ENCODE measurements at places on chromosomes 12 and 14. TPM values are rescaled to one million over a fixed set of nuclear protein-coding genes. Genes with fewer than 3 reads are reported as not detected.
A peak's percentile ranks its signal among the peaks of the same experiment; 100 is the strongest.

DNA sequence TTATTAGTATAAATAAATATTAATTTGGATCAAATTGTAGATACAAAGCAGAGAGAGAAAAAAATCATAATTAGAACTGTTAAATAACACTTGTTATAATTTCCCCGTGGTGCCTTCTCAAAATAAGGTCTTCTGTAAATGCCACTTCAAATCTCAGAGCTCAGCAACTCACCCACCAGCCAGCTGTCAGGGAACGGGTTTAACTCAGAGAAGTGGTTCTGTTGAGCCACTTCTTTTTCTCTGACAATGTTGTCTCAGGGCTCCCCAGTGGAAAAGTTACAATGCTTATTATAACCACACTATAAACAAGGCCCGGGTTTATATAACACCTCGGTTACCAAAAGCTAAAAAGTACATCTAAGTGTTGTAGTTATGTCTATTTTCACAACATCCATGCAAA lies 452.6 kb downstream of the GLT1D1 start:
- H3K36me3 ChIP-seq, result no peaks in the 10 kb centered on the region
- no peak overlapping the region for H3K27ac ChIP-seq
- no peaks in the 10 kb centered on the region for H3K27me3 ChIP-seq
- H3K4me3 ChIP-seq, result no peak overlapping the region

GRCh38 chr14:58815794-58816193 lies 178.0 kb downstream of the DACT1 start:
- no peaks in the 10 kb centered on the region for H3K4me1 ChIP-seq
- no peak for DNase-seq
- no peaks in the 10 kb centered on the region for H3K36me3 ChIP-seq
- no peak overlapping the region for H3K4me3 ChIP-seq
- H3K27ac ChIP-seq, result no peak overlapping the region

Gene SLC4A8
- total RNA-seq, result 2.7 TPM

Gene KRT3
- total RNA-seq, result not detected

- H3K4me3 ChIP-seq, result no peak overlapping the region
- peak; percentile 50 for DNase-seq
These were observed 33.6 kb downstream of the CMKLR1 start for GRCh38 chr12:108305520-108305919.

- H3K27ac ChIP-seq, result no peak overlapping the region
- H3K27me3 ChIP-seq, result no peaks in the 10 kb centered on the region
- DNase-seq, result no peak
- no peaks in the 10 kb centered on the region for H3K36me3 ChIP-seq
These were observed 7.7 kb downstream of the CLBA1 start for GRCh38 chr14:104993306-104993705.

DNA sequence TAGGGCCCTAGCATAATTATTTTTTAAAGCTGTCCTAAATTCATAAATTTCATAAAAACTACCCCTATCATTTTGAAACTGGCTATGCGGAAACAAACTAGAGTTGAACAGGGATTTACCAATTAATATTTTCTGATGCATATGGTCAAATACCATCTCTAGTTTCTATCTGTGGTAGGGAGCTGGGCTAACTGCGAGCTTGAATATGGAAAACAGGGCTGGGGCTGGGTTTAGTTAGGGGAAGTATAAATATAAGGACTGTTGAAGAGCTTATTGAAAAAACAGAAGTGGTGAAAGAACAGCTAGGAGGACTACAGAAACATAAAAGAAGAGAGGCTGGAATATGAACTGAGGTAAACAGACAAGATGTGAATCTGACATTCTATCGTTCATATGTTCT lies 91.8 kb downstream of the SLC38A1 start:
- H3K4me1 ChIP-seq, result peaks cover 55% of the 10 kb centered on the region
- H3K4me3 ChIP-seq, result no peak overlapping the region
- no peak for DNase-seq
- H3K27ac ChIP-seq, result peak overlapping the region; percentile 21

DNA sequence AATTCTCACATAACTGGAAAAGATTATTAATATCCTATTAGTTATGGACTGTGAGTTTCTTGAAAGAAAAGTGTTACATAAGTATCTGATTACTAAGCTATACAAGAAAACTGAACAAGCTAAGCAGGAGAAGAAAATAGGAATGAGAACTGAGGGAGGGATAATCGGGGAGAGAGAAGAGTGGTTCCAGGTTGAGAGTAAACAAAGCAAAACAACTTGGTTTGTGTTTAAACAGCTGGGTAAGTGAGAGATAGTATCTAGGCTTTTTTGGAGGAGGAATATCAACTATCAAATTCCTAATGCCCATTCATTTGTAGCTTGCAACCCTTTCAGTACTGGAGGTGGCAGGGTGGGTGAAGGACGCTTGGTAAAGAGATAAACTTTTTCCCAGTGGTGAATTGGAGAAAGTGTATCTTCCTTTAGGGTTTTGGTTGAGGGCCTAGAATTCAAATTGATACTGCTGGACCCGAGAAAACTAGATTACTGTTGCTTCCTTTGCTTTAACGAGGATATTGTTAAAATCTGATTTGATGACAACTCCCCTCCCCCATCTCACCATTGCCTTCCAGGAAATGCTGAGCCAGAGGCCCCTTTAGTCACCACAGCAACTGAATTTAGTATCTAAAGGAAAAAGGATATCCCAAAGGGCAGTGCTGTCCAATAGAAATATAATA lies 2.0 kb upstream of the SLC2A3 start:
- peaks cover 8% of the 10 kb centered on the region for H3K4me1 ChIP-seq
- H3K36me3 ChIP-seq, result no peaks in the 10 kb centered on the region
- H3K27me3 ChIP-seq, result no peaks in the 10 kb centered on the region

Gene RIMBP2
- total RNA-seq, result not detected

Gene TMPRSS12
- total RNA-seq, result not detected

Gene KRT78
- total RNA-seq, result not detected

DNA sequence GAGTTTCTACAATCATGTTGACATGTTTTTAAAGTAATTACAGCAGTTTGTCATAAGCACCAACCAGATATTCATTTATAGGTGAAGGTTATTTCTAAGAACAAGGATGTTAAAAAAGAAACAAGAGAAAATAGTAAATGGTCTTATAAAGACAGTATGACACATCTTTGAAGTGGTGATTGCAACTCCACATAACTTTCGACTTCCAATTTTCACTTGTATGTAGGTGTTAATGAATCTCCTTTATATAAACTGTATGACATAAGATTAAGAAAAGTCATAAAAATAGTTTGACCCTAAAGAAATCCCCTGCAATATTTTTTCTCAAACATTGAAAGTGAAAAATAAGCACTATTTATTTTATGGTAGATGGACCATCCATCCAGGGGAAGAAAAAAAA lies 144.8 kb upstream of the PTPRQ start:
- no peaks in the 10 kb centered on the region for H3K27me3 ChIP-seq
- no peak overlapping the region for H3K4me3 ChIP-seq
- no peaks in the 10 kb centered on the region for H3K4me1 ChIP-seq
- no peak overlapping the region for H3K27ac ChIP-seq
- DNase-seq, result no peak

Gene TMEM120B
- 12.7 TPM for total RNA-seq

Gene AKAP6
- total RNA-seq, result 1.2 TPM

DNA sequence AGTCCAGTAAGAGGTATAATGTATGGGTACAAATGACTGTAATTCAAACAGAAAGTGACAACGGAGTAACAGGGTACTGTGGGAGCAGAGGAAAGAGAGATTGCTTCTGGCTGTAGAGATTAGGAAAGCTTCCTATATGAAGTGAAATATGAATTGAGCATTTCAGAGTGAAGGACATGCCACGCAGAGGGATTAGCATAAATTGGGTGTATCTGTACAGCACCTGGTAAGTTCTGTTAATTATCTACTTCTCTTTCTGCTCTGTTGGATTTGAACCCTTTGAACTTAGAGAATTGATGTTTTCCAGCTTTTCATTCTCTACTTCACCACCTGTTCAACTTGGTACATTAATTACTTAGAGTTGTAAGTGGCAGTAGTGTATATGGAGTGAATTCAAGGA lies 8.8 kb downstream of the STK38L start:
- H3K27ac ChIP-seq, result no peak overlapping the region
- no peak for DNase-seq
- peaks cover 37% of the 10 kb centered on the region for H3K4me1 ChIP-seq
- peaks cover 12% of the 10 kb centered on the region for H3K36me3 ChIP-seq
- no peaks in the 10 kb centered on the region for H3K27me3 ChIP-seq
- no peak overlapping the region for H3K4me3 ChIP-seq

Gene ANO2
- total RNA-seq, result not detected

DNA sequence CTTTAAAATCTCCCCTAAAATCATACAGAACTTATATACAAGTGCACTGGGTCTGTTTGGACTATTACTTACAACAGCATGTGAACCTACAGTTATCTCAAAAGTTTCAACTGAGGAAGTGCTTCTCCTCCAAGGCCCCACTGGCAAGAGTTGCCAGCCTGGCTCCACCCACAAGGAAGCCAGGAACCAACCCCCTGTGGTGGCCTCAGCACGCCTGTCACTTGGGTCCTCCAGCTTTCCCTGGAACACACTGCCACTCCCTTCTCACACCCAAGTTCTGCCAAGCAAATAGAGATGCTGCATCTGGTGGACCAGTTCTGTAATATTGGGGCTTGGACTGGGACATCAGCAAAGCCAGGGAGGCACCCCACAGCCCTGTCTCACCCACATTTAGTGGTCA lies 115.4 kb downstream of the GCH1 start:
- H3K27ac ChIP-seq, result no peak overlapping the region
- H3K4me3 ChIP-seq, result no peak overlapping the region
- peaks cover 4% of the 10 kb centered on the region for H3K4me1 ChIP-seq
- no peaks in the 10 kb centered on the region for H3K36me3 ChIP-seq

DNA sequence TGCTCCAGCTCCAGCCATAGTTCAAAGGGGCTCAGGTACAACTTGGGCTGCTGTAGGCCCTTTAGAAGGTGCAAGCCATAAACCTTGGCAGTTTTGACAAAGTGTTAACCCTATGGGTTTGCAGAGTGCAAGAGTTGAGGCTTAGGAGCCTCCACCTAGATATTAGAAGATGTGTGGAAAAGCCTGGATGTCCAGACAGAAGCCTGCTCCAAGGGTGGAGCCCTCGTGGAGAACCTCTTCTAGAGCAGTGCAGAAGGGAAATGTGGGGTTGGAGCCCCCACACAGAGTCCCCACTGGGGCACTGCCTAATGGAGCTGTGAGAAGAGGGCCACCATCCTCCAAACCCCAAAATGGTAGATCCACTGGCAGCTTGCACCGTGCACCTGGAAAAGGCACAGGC lies 45.1 kb downstream of the RPS29 start:
- peaks cover 2% of the 10 kb centered on the region for H3K36me3 ChIP-seq
- no peak overlapping the region for H3K4me3 ChIP-seq
- DNase-seq, result no peak
- no peaks in the 10 kb centered on the region for H3K4me1 ChIP-seq

GRCh38 chr12:124557518-124558223 lies 9.7 kb downstream of the NCOR2 start:
- no peak overlapping the region for H3K27ac ChIP-seq
- no peak for DNase-seq
- peaks cover 51% of the 10 kb centered on the region for H3K4me1 ChIP-seq
- peaks cover 1% of the 10 kb centered on the region for H3K36me3 ChIP-seq

DNA sequence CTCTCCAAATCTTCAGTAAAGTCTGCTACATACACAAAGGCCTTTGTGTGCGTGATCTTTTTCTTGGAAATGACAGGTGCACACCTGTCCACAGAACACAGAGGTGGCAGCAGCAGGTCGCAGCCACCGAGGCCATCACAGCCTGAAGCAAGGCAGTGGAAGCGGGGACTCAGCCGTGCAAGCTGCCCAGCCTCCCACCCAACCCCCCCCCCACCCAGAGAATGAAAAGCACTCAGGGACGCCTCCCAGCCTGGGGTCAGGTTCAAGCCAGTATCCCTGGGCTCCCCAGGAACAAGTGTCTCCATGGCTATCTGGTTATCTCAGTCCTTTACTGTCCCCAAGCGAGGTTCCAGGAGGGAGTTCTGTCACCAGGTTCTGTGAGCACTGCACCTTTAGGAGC lies 31.2 kb upstream of the TSPAN9 start:
- no peak for DNase-seq
- H3K27ac ChIP-seq, result no peak overlapping the region
- no peak overlapping the region for H3K4me3 ChIP-seq
- H3K36me3 ChIP-seq, result no peaks in the 10 kb centered on the region

Measured in activated CD8-positive, alpha-beta T cell treated with anti-CD3 and anti-CD28 coated beads for 36 hours (primary cell).